ENCODE measurements at places on chromosomes 11 and 22.

GRCh38 chr22:39177791-39178190 lies 25.3 kb upstream of the CBX7 start:
- no peak for DNase-seq

GRCh38 chr22:48234011-48234410 lies 1471.6 kb downstream of the TBC1D22A start:
- no peak for DNase-seq

DNA sequence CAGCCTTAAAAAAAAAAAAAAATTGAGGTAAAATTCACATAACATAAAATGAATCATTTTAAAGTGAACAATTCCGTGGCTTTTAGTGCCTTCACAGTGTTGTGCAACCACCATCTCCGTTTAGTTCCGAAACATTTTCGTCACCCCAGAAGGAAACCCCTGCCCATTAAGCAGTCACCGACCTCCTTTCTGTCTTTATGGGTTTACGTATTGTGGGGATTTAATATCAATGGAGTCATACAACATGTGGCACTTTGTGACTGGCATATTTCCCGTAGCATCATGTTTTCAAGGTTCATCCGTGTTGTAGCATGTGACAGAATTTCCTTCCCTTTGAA lies 65.5 kb downstream of the BCR start:
- no peak for DNase-seq

DNA sequence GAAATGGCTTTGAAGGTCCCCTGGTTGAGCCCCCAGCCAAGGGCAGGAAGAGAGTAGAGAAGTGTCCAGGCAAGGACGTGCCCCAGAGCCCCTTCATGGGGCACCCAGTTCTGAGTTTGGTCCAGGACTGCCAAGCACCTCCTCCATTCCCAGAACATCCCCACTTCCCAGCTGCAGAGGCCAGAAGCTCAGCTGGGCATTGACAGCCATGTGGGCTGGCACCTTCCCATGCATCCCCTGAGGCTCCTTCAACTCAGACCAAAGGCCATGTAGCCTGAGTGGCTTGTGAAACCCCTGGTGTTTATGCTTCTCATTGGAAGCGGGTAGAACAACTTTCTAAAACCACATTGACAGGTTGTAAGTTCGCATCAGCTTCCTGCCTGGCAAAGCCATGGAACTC lies 789.6 kb downstream of the TBC1D22A start:
- no peak for DNase-seq

DNA sequence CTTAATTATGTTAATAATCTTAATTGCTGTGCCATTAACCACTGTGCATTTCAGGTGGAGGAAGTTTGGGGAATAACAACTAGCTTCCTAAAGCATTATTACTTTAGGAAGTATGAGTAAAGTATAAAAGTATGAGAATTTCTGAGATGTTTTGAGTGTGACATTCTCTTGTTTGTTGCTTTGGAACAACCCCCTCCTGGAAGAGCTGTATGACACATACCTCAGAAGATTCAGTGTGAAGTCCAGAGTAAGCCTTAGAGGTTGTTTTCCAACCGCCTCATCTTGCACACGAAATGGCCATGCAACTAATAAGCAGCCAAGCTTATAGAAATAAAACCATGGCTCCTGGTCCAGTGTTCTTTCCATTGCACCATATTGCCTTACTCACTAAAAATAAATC lies 21.7 kb downstream of the CCDC81 start:
- no peak for DNase-seq

- peak; percentile 53 for DNase-seq
Measured at GRCh38 chr22:45212306-45212709, 28.4 kb downstream of the KIAA0930 start.

GRCh38 chr11:42975180-42975529 lies 336.6 kb upstream of the API5 start:
- DNase-seq = no peak

DNA sequence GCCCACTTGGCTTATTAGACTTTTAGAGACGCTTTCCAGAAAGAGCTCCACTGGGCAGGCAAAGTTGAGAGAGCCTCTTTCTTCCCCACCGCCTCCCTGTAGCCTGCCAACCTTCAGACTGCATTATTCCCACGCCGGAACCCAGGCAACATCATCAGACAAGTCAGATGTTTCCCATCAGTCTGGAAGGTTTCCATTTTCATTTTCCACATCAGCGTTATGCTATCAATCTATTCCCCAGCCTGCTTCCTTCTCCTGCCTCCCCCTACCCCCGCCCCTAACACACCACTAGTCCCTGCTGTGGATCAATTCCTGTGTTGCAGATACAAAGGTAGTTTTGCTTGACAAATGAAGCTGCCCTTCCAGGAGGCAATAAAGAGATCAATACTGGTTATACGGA lies 184.8 kb downstream of the DSCAML1 start:
- no peak for DNase-seq

GRCh38 chr11:16262645-16262955 lies 93.7 kb downstream of the SOX6 start:
- DNase-seq = no peak

GRCh38 chr11:69962152-69962551 lies 116.0 kb upstream of the ANO1 start:
- DNase-seq = no peak

- DNase-seq = peak; percentile 96
Measured at GRCh38 chr11:123519055-123519796, 89.2 kb downstream of the GRAMD1B start.

GRCh38 chr11:85718991-85719807 lies 33.2 kb upstream of the CCDC89 start:
- peak; percentile 86 for DNase-seq

GRCh38 chr22:42946546-42947198 lies 68.3 kb downstream of the PACSIN2 start:
- peak; percentile 29 for DNase-seq

- no peak for DNase-seq
Measured at GRCh38 chr11:119042927-119043326, 12.2 kb upstream of the SLC37A4 start.

DNA sequence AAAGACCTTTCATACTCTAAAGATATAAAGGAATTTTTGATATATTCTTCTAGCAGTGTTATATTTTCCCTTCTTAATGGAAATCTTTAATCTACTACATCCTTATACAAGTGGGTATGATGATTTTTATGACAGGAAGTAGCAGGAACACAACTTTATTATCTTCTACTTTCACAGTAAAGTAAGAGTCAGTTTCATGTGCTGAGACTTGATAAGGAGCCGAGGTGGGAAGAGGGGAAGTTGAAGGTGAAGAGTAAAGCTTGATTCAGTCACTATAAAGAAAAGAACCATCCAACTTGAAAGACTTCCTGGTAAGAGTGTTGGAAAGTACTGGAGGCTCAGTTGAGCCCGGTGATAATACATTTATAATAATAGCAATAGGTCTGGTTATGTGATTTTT lies 82.1 kb upstream of the PTH start:
- DNase-seq = no peak

- DNase-seq = no peak
Measured at GRCh38 chr22:47250995-47251765, 488.7 kb downstream of the TBC1D22A start.

- DNase-seq = no peak
Measured at GRCh38 chr22:45010532-45010900, 711 bp upstream of the PHF21B start.

DNA sequence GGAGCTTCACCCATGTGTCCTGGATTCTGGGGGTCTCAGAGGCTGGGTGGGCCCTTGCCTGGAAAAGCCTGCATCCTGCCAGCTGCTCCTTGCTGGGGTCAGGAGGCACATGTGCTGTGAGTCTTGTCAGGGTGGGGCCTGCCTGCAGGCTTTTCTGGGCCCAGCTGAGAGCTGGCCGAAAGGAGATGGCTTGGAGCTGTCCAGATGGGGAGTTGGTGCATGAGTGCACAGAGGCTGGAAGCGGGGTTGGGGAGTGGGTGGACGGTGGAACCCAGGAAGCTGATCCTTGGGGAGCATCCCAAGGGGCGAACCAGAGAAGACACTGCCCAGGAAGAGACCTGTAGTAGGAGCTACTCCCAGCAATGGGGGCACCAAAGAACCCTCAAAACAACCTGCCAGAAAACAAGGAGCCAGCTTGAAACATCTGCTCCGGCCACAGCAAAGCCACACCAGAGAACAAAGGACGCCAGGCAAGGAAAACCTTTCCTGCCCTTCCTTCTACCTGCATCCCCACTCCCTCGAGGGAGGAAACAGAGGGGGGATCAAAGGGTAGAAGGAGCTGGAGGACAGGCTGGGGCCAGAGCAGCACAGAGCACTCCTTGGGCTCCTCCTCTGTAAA lies 8.2 kb upstream of the KCTD17 start:
- DNase-seq = no peak

- no peak for DNase-seq
Measured at GRCh38 chr11:121420398-121420797, 31.7 kb upstream of the SORL1 start.

DNA sequence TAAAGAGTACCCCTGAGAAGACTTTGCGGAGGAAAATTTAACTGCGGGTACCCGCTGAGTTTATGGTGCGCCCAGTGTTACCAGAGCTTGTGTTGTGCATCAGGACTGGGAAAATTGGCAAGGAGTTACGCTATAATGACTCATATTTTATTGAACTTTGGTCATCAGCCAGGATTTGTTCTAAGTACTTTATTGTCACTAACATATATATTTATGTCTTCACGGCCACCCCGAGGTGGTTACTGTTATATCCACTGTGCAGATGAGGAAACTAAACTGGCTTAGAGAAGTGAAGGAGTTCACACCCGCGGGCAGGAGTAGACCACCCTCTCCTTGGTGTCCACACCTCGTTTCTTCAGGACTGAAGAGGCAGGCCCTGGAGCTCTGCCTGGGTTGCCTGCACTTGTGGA lies 667 bp downstream of the ACCS start:
- DNase-seq = peak; percentile 19

DNA sequence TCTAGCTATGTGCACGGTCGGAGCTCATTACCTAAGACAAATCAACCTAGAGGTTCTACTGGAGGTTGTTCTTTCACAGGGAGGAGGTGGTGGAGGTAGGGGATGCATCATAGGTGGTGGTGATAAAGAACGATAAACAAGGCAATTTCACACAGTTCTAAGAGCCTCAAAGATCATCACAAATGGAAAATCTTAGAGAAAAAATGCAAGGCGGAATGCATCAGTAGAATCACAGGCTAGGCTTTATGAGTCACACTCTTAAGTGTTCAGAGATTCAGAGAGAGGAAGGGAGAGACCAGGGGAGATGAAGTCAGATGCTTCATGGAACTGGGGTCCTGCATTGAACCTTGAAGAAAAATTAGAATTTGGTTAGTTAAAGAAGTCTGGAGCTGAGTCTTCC lies 58.3 kb downstream of the TMPRSS5 start:
- no peak for DNase-seq

All from cerebellar cortex (tissue), 1 donor.